ENCODE measurements at places on chromosomes 1 and 21.

DNA sequence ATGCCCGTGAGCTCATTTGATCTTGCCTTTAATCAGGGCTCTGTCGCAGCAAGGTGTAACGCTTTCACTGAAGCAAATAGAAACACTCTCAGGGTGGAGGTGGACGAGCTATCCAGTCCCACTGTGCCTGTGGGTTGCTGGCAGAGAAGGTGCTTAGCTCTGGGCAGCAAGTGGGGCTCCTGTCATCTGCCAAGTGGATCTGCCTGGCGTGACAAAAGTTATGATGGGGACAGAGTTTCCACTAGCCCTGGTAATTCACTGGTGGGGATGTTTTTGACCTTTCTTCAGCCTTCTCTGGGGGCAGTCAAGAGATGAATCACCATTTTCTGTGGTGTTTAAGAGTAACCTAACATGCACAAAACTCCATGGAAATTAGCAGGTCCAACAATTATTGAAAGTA, 71.3 kb upstream of the EDEM3 start:
- DNase-seq = no peak

DNA sequence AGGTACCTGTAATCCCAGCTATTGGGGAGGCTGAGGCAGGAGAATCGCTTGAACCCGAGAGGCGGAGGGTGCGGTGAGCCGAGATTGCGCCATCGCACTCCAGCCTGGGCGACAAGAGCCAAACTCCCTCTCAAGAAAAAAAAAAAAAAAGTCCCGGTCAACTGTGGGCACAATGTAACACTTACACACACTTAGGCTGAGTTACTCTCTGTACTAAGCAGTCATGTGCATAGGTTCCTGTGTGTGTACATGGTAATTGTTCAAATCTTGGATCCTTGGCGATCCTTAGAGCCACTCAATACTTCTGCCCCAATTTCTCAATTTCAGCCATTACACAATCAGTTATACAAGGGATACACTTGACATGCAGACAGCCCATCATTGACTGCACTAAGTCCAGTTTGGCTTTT, 11.6 kb downstream of the SDCCAG8 start:
- no peak for DNase-seq

DNA sequence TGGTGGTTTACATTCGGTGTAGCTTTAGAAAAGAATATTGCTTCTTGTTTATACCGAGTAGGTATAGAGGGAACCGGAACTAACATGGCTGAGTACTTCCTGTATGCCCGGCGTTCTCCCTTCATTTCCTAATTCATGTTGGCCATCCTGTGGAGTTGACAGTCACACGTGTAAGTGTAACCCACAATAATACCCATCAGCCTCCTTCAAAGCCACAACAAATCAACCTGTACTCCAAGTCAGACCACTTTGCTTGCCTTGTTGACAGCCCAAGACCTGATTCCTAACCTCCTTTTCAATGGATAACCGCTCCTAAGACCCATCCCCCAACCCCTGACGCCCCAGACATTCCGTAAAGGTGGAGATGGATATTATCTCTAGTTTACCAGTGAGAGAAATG, 42.1 kb downstream of the UBE2U start:
- no peak for DNase-seq

- no peak for DNase-seq
Observed at GRCh38 chr1:48785869-48786268, 9.2 kb upstream of the BEND5 start.

DNA sequence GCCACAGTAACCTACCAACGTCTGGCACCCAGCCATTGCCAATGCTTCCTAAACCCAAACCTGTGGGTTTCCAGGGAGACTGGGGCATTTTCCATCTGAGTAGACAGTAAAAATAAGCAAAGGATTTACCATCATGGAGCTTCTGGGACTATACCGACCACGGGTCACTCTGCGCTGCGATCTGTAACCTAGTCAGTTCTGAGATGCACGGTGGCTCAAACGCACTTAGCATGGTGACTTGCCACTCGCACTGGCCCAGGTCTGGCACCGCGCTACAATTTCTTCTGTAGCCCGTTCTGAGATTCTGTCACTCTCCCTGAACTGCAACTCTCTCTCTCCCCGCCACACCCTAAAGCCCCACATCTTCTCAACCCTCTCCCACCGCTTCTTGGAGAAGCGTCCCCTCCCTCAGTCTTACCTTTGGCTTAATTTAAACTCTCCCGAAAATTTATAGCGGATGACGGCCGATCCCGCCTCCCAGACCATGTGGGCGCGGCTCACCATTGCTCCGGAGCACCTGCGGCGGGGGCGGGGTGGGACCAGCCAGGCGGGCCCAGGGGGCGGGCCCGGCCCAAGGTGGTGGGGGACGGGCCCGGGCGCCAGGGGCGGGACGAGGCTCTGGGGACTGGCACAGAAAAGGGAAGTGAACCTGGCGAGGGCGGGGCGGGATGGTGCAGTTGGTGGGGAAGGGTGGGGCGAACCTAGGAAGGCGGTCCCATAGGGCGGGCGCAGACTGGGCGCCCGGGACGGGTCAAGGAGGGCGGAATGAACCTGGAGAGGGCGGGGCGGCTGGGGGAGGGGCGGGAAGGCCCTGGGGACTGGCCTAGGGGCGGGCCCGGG, 493 bp upstream of the MAP3K21 start:
- no peak for DNase-seq

GRCh38 chr1:54237586-54237985, 37.6 kb downstream of the MRPL37 start:
- no peak for DNase-seq

DNA sequence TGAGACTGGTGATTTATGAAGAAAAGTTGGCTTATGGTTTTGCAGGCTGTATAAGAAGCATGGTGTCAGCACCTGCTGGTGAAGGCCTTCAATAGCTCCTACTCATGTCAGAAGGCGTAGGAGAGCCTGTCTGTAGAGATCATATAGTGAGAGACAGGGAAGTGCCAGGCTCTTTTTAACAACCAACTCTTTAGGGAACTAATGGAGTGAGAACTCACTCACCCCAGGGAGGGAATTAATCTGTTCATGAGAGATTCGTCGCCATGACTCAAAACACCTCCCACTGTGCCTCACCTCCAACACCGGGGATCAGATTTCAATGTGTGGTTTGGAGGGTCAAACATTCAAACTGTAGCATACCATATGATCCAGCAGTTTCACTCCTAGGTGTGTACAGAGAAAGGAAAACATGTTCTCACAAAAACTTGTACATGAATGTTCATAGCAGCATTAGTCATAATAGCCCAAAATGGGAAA, 72.6 kb downstream of the TTC3 start:
- no peak for DNase-seq

DNA sequence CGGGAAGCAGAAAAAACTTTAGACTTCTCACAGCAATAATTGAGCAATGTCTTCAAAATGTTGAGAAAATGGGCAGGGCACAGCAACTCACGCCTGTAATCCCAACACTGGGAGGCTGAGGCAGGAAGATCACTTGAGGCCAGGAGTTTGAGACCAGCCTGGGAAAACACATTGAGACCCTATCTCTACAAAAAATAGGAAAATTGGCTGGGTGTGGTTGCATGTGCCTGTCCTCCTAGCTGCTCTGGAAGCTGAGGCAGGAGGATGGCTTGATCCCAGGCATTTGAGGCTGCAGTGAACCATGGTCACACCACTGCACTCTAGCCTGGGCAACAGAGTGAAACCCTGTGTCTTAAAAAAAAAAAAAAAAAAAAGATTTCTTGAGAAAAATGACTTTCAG, 7.8 kb upstream of the ZFP69 start:
- no peak for DNase-seq

DNA sequence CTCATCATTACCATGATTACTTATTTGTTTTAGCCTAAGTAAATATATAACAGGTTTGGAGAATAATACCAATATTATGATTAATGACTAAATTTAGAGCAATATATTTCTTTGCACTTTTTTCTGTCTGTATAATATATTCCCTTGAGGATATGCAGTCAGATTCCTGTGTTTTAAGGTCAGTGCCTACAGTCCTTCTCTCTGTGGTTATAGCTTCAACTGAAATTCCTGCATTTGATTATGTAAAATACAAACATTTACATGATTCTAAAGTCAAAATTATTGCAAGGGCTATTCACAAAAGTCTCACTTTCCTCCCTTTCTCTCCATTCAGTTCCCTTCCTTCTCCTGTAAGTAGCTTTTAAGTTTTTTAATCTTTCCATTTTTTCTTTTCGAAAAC, 142.9 kb upstream of the COL6A1 start:
- DNase-seq = no peak

- DNase-seq = no peak
Observed at GRCh38 chr1:87170931-87171598, 157.6 kb upstream of the LMO4 start.

DNA sequence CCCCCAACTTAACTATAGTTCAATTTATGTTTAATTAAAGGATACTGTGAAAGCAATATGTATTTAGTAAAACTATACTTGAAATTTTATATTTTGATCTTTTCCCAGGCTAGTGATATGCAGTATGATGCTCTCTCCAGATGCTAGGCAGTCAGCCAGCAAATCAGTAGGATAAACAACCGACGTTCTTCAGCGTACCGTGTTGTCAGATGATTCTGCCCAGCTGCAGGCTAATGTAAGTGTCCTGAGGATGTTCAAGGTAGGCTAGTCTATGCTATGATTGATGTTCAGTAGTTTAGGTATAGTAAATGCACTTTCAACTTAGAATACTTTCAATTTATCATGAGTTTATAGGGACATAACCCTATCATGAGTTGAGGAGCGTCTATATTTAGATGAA, 762.6 kb downstream of the MRPL39 start:
- no peak for DNase-seq

GRCh38 chr1:155184835-155185782, 11.5 kb downstream of the TRIM46 start:
- DNase-seq = no peak

GRCh38 chr1:74570797-74571492, 58.5 kb upstream of the LRRC53 start:
- DNase-seq = no peak

DNA sequence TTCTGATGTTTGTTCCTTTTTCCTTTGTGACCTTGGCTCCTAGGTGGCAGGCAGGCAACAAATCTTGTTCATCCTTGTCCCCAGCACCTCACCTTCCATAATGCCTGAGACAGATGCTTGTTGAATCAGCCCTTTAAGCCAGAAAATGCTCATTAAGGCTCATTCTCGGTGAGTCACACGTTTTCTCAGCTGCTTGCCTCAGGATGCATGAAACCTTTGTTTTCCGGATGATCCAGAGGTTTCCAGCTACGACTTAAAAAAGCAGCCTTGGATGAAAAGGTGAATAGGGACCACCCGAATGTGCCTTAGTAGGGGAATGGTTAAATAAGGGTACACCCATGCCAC, 4.6 kb upstream of the ATP13A2 start:
- DNase-seq = no peak

GRCh38 chr1:32060914-32061313, 11.8 kb upstream of the TMEM39B start:
- DNase-seq = no peak

GRCh38 chr1:177490036-177490639, 319.4 kb downstream of the BRINP2 start:
- no peak for DNase-seq

- DNase-seq = no peak
Observed at GRCh38 chr1:39164256-39164655, 40.2 kb upstream of the MACF1 start.

GRCh38 chr21:25910809-25911208, 176.0 kb downstream of the GABPA start:
- no peak for DNase-seq

- no peak for DNase-seq
Observed at GRCh38 chr1:205680073-205680851, at the start of gene SLC45A3. Gene SLC45A3, minus strand, starts transcription at chr1:205680509. Its CDS starts 15,853 bp downstream, at chr1:205664656.

- DNase-seq = no peak
Observed at GRCh38 chr1:3313576-3313950, 140.9 kb upstream of the ARHGEF16 start.

DNA sequence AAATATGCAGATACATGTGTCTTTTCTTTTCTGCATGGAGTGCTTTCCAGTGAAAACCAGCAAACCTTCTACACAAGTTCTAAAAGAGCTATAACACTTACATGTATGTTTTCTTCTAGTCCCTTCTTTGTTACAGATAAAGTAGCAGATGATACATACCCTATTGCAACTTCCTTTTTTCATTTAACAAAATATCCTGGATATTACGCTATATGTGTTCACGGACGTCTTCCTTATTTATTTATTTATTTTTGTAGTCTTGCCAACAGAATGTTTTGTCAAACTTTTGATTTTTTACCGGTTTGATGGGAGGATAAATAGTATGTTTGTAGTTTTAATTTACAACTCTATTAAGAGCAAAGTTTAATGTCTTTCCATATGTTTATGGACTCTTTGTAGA, 5.2 kb upstream of the GALNT2 start:
- DNase-seq = no peak

DNA sequence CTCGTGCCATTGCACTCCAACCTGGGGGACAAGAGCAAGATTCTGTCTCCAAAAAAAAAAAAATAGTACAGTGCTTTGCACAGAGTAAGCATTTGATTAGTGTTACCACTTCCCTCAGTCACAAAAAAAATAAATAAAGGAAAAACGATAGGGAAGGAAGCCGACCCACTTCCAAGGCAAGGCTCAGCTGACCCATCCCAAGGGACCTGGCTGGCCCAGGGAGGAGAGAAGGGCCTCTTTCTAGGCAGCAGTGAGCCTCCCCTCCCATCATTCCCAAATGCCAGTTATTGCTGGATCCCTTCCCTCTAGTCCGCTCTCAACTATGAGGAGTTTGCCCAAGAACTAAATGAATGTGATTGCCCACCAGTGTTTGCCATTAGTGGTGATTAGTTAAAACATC, 77.8 kb downstream of the TMEM53 start:
- no peak for DNase-seq

- DNase-seq = no peak
Observed at GRCh38 chr1:1178794-1179331, 5.2 kb downstream of the TTLL10 start.

GRCh38 chr1:13700521-13701270, 708 bp downstream of the PRDM2 start:
- DNase-seq = no peak
